Stimulated activated CD8-positive, alpha-beta memory T cell treated with anti-CD3 and anti-CD28 coated beads, Interleukin-12 subunit alpha, Interleukin-12 subunit beta, amount 100 ng/mL, for 1 hour (primary cell): ENCODE measurements at places on chromosomes 1 and 21.

DNA sequence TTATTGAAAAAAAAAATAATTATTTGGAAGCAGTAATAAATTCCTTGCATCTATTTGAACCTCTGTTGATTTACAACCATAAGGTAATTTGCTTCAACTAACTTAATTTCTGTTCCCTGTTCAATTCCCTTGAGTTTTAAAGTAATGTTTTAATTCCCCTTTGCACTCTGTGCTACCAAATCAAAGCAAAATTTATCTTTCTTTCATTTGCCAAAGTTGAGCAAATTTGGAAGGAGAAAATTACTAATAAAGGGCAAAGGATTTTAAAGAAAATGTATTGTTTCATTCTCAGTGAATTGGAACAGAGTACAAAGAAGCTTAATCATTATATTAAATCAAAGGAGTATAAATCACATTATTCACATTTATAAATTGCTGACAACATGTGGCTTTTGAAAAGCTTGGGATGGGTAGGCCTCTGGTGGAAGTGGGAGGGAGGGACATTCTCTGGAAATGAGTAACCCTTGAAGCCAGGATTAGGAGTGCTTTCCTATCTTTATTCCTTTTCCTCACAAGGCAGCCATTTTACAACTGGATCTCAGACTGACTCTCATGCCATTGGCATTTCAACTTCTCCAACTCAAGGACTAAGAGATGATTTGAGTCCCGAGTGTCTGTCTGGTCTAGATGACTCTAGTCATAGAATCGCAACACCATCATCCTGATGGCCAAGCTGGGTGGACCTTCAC, 331.6 kb upstream of the DUSP10 start:
- DNase-seq, result no peak

GRCh38 chr1:32028746-32029145, 15.1 kb downstream of the KHDRBS1 start:
- DNase-seq, result no peak

GRCh38 chr21:34630536-34631143, 15.7 kb upstream of the RCAN1 start:
- no peak for DNase-seq

DNA sequence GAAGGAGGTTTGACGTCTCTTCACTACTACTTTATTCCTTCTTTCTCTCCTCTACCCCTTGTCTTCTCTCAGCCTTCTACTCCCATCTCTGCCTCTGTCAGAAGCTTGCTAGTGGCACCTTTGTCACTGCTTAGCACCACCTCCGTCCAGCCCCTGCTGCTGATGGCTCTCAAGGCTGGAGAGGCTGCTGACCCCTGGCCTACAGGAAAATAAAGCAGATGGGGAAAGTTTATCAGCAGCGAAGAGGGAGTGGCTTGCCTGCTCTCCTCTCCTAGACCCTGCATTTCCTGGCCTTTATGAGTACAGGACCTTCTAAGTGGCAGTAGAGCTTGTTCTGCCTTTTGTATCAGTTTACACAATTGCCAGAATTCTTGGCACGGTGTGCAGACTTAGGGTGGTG, 27.0 kb downstream of the PROX1 start:
- no peak for DNase-seq

GRCh38 chr1:229340496-229340895, 2.4 kb downstream of the CCSAP start:
- no peak for DNase-seq

- DNase-seq, result no peak
These were observed 105.7 kb downstream of the PRDM16 start for GRCh38 chr1:3174487-3175247.

DNA sequence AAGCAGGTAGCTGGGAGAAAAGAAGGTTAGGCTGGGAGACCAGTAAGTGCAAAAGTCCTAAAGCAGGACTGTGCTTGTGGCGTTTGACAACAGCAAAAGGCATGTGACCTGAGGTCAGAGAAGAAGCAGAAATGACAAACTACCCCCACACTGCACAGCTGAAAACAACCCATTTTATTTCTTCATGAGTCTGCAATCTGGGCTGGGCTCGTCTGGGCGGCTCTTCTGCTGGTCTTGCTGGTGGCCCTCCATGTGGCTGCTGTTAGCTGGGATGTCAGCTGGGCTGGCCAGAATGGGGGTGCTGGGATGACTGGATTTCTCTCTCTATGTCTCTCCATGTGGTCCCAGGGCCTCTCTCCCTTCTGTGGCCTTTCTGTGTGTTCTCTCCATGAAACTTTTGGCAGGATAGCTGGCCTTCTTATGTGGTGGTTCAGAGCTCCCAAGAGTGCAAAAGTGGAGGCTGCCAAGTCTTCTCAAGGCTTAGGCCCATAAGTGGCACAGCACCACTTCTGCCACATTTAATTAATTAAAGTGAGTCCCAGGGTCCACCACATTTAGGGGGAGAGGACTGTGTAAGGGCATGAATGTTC, 128.6 kb downstream of the RIPK4 start:
- DNase-seq, result no peak

DNA sequence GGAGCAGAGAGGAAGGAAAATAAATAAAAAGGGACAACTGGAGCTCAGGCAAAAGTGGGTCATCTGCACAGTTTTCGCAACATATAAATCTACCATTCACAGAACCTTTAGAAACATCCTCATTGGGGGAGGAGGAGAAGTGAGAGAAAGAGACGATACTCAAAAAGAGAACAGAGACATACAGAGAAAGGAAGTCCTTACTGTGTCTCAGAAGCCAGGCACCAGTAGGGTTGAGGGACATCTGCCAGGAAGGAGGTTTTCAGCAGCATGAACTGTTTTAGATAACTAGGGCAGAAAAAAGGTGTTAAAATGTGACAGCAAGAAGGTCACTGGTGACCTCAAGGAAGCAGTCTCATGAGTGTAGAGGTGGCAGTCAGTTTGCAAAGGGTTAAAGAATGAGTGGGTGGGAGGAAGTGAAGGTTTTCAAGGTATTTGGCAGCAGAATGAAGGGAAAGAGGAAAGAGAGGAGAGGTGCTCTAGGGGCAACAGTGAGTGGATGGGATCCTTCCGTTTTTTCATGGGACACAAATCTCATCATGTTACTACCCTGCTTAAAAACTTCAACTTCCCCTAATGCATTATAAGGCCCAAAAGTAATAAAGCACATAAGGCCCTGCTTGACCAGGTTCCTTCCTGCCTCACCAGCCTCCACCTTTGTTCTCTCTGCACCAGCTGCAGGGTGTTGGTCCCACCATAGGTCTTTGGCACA, 9.5 kb downstream of the JAK1 start:
- no peak for DNase-seq

DNA sequence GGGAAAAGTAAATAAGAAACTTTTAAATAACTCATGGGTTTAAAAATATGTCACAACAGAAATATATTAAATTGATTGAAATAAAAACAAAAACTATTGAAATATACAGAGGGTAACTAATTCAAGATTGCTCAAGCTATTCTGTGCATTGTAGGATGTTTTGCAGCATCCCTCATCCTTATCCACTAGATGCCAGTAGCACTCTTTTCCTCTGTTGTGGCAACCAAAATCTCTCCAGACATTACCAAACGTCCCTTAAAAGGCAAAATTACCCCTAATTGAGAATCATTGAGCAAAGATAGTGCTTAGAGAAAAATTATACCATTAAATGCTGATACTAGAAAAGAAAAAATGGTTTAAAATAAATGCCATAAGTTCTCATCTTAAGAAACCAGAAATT, 682.6 kb downstream of the RWDD3 start:
- DNase-seq, result no peak

DNA sequence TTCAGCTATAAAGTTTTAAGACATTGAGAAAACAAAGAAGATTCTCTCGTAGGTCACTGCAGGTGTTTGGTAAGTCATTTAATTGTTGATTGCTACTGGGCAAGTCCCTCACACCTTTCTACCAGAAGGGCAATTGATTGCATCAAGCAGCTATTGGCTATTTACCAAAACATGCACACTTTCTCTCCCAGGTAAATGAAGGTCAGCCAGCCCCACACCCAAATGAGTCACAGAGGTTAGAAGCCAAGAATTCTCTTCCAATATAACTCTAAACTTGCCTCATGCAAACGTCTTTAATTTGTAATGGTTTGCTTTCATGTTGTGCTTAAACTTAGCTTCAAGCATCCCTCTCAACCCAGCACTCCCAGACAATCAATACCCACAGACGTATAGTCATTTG, 475.3 kb upstream of the ADGRL2 start:
- no peak for DNase-seq

DNA sequence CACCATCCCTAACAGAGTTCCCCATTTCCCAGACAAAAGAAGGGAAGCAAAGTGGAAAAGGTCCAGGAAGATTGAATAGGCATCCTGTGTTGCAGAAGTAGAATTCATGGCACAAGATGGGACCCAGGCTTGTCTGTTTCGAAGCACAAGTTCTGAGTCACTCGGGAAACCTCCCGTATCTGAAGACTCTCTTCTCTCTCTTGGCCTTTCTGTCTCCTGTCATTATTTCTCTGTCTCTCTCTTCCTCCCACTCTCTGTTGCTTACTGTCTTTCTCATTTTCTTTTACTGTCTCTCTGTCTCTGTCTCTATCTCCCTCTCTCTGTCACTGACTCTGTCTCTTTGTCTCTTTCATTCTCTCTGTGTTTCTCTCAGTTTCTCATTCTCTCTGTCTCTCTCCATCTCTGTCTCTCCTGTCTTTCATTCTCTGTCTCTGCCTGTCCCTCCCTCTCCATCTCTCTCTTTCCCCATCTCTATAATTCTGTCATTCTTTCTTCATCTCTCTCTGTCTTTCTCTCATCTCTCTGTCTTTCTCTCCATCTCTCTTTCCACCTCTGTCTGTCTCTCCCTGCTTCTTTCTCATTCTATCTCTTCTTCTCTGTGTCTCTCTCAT, 23.7 kb downstream of the RNF187 start:
- DNase-seq, result no peak

- DNase-seq, result no peak
These were observed 438.8 kb upstream of the OLFM3 start for GRCh38 chr1:102435483-102435882.

DNA sequence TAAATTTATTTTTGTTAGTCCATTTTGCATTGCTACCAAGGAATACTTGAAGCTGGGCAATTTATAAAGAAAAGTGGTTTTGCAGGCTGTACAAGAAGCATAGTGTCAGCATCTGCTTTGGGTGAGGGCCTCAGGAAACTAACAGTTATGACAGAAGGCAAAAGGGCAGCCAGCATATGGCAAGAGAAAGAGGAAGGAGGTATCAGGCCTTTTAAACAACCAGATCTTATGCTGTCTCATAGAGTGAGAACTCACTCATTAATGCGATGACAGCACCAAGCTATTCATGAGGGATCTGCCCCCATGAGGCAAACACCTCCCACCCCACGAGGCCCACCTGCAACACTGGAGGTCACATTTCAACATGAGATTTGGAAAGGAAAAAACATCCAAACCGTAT, 898.4 kb downstream of the KCNT2 start:
- no peak for DNase-seq

- DNase-seq, result no peak
These were observed 370.8 kb downstream of the AMY1C start for GRCh38 chr1:104120525-104120924.

GRCh38 chr1:186304982-186305949, 69.8 kb downstream of the TPR start:
- no peak for DNase-seq

DNA sequence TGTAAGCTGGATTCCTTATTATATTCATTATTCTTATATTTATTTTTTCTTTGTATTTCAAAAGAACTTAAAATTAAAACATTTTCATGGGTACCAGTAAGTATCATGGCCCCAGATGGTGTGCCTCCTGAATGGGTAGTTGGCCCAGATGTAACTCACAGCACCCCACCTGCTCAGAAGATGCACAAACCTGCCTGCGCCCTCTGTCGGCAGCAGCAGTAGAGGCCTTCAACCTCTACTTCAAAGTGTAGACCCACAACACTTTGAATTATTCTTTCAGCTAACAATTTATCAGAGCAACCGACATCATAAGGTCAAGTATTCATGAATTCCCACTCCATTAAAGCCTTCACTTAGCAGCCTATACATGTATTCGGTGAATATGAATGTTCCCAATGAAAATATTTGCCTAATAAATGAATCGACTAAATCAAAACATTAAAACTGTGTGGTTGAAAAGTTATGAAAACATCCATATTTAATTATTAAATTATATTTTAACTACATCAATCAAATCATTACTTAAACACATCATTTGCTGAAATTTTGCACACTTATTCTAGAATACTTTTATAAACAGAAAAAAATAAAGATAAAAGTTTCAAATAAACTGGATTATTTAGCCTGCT, 25.4 kb downstream of the PIGM start:
- peak; percentile 43 for DNase-seq

DNA sequence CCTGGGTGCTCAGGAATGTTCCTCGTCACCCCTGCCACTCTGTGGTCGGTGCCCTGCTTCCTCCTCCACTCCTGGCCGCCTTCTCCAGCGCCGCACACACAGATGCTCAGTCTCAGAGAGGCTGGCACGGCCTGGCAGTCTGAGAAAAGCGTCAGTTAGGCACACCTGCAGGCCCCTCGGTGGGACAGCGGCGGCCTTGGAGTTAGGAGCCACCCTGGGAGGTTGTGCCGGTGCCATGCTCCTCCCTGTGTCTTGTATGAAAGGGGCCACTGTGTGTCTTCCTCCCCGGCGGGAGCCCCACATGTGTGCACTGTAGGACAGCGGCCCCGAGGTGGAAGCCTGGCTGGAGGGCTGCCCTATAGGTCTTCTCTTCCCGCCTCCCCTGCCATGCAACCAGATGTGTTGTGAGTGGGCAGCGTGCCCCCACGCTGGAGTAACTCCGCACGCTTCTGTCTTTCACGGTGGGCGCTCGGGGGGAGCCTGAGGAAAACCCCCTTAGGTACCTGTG, 145.2 kb downstream of the PGBD5 start:
- DNase-seq, result no peak

DNA sequence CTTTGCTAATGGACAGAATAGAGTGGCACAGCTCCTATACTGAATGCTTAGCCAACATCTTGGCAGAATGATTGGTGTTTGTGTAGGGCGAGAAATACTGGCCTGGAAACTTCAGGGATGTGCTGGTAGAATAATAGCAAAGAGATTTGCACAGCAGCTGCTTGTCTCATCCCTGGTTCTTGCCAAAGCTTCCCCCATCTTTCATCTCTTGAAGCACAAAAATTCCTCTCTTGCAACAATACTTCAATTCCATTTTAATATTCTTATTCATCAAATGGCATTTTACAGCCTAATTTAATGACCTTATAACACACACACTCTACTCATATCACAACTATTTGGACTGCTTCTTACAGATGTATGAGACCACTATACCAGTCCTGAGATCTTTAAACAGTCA, 37.7 kb downstream of the LHX8 start:
- DNase-seq, result no peak

DNA sequence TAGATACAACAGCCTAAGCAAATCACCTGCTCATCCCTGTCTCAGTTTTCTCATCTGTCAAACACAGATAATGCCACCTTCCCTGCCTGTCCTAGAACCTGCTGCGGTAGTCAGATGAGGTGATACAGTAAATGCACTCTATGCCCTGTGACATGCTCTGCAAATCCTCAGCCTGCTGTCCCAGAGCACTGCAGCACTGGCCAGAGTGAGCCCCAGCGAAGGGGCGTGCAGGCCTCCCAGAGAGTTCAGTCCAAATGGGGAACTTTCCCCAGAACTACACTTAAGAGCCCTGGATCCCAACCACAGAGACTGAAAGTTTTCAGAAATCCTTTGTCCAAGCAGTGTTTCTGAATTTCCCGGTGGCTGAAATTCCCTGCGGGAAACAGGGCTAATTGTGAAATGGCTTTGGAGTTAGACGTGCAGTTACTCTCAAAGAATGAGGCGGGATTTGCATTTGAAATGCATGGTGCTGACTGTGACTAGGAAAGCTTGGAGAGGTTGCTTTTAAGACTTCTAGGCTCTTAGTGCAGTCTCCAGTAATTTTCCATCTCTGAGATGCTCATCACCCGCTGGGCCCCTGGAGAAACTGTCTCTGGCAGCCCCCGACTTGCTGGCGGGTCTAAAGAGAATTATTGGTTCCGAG, 206.5 kb upstream of the AJAP1 start:
- no peak for DNase-seq

GRCh38 chr1:119327450-119328155, 41.0 kb upstream of the HAO2 start:
- no peak for DNase-seq
